ENCODE measurements at places on chromosomes 6 and 20. TPM values are rescaled to one million over a fixed set of nuclear protein-coding genes. Genes with fewer than 3 reads are reported as not detected.

Gene ELOVL2
- 9.4 TPM for total RNA-seq

Gene BMP2
- not detected for total RNA-seq

Gene TAGAP
- total RNA-seq = not detected

Gene CST9
- not detected for total RNA-seq

Gene GPR31
- total RNA-seq = not detected

DNA sequence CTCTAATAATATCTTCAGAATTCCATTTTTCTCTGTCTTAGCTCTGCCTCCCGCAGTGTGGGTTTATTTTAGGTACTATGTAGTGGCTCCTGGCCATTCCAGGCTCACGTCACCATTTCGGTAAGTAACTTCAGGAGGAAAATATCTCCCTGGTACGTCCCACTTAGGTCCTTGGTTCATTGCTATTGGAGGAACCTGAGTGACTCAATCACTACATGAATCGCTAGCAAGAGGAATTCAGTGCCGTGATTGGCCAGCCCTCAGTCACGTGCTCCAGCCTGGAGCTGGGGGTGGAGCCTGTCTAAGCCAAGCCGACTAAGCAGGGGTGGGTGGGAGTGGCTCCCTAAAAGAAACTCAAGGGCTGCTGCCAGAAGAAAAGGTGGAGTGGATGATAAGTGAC, 67.3 kb upstream of the E2F3 start:
- DNase-seq = no peak

DNA sequence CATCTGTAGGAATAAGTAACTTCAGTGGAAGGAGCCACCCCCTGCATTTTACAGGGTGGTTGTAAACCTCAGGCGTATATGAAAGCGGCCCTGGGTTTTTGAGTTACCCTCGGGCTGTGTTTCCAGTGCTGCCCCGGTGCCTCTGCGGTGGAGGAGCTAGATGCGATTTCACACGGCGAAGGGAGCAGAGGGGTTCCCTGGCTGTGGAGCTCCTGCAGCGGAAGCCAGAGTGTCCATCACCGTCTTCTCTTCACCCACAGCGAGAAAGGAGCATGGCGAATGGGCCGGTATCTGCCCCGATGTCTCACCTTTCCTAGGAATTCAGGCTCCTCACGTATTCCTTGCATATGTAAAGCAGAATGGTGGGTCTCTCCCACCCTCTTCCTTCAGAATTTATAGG, 253.6 kb downstream of the THBS2 start:
- DNase-seq = no peak

GRCh38 chr6:142855893-142856623, 88.9 kb downstream of the HIVEP2 start:
- DNase-seq = no peak

- no peak for DNase-seq
Measured at GRCh38 chr6:157860505-157860991, 37.5 kb downstream of the SNX9 start.

GRCh38 chr6:150078788-150079187, 9.9 kb upstream of the ULBP3 start:
- DNase-seq = peak; percentile 67

DNA sequence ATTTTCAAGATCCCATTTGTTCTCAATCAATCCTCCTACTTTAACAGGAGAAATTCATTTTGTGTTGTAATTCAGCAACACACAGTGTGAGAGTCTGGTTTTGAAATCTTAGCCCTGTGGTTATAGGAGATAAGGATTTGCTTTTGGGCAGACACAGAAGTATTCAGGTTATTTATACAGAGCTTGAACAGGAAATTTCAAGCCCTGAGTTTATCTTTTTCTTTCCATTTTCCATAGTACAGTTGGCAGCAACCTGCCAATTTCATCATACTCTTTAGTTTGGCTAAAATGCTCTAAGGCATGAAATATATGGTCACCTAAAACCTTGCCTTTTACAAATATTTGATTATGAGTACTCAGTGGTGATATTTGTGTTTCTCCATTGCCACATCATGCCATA, 41.4 kb downstream of the PKIB start:
- DNase-seq = no peak

- no peak for DNase-seq
Measured at GRCh38 chr6:5457983-5458683, 196.8 kb downstream of the FARS2 start.

GRCh38 chr20:20456741-20457140, 88.8 kb downstream of the INSM1 start:
- DNase-seq = no peak

DNA sequence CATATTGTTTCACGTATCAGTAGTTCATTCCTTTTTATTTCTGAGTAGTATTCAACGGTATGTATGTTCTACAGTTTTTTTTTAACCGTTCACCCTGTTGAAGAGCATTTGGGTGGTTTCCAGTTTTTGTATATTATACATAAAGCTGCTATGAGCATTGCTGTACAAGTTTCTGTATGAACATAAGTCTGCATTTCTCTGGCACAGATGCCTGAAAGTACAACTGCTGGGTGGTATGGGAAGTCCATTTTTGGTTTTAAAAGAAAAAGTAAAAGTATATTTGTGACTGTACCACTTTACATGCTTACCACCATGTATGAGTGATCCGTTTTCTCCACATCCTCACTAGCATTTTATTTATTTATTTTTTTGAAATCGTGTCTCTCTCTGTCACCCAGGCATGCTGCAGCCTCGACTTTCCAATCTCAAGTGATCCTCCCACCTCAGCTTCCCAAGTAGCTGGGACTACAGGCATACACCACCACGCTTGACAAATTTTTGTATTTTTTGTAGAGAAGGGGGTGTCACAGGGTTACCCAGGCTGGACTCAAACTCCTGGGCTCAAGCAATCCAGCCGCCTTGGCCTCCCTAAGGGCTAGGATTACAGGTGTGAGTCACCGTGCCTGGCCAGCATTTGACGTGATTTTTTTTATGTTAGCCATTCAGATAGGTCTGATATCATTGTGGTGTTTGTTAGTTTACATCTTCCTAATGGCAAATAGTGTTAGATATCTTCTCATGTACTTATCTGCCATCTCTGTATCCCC, 11.0 kb upstream of the SIM1 start:
- peak; percentile 41 for DNase-seq

All from A172 (cell line).